HuH-7.5 (cell line): ENCODE measurements at places on chromosomes 16 and 17.
A peak's percentile ranks its signal among the peaks of the same experiment; 100 is the strongest.

DNA sequence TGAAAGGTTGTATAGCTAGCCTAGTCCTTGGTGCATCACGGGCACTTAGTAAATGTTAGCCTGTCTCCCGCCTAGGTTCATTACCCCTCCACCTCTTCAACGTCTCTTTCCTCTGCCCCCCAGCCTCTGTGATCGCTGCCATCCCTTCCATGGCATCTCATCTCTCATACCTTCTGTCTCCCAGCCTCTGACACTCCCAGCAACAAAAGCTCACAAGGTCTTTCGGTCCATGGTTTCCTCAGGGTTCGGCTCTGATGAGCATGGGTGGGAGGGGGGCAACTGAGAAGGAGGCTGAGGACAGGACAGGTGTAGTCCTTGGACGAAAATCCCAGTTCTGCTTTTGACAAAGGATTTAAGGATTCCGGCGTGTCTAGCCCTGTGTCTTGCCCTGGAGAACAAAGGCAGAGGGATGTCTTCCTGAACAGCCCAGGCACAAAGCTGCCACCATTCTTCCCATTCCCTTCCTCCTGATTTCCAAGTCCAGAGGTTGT is 16.7 kb downstream of the CCR7 start:
- no peak for DNase-seq

DNA sequence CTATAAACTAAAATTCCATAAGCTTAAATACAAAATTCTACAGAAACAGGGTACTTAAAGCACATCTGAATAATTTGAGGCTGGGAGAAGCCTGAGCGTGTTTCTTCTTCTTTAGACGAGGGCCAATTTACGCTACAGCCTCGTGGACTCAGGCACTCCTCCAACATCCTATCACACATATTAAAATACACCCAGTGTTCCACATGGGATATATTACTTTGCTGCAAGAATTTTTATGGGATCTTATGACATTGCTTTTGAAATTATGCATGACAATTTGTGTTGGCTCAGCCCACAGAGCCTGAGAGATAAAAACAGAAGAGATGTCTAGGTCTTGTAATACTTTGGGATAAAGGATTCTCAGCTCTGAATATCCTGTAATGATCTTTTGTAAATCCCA is 3.5 kb upstream of the TANGO6 start:
- no peak for DNase-seq

GRCh38 chr16:85535352-85536072 is 77.6 kb upstream of the GSE1 start:
- peak; percentile 97 for DNase-seq

DNA sequence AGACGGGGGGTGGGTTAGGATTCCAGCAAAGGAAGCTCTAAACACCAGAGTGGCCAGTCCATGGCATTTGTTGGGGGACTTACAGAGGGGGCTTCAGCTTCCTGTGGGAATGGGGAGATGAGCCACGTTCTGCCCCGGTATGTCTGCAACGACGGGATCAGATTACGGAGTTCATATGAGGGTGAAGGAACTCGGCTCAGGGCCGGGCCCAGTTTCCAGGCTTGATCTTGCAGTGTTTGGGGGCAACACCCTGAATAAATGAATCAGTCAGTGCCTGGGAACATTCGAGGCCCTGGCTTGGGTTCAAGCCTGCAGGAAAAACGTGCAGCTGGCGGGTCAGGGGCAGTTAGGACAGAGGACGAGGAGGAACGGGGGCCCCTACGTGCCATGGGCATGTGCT is 54.0 kb downstream of the JPH3 start:
- DNase-seq: no peak

DNA sequence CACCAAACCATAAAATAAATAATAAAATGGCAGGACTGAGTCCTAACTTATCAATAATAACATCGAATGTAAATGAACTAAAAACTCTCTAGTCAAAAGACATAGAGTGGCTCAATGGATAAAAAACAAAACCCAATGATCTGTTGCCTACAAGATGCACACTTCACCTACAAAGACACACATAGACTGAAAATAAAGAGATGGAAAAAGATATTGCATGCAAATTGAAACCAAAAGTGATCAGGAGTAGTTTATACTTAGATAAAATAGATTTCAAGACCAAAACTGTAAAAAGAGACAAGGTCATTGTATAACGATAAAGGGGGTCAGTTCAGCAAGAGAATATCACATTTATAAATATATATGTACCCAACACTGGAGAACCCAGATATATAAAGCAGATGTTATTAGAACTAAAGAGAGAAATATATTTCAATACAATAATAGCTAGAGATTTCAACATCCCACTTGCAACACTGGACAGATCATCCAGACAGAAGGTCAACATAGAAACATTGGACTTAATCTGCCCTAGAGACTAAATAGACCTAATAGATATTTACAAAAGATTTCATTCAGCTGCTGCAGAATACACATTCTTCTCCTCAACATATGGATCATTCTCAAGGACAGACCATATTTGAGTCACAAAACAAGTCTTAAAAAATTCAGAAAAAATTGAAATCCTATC is 29.8 kb downstream of the SLC47A2 start:
- no peak for DNase-seq

GRCh38 chr17:8698162-8698971 is 46.3 kb downstream of the CCDC42 start:
- DNase-seq: no peak

- peak; percentile 18 for DNase-seq
Observed at GRCh38 chr17:2335726-2336214, 487 bp downstream of the TSR1 start.

GRCh38 chr16:54116124-54116655 is 170.4 kb downstream of the IRX3 start:
- no peak for DNase-seq

DNA sequence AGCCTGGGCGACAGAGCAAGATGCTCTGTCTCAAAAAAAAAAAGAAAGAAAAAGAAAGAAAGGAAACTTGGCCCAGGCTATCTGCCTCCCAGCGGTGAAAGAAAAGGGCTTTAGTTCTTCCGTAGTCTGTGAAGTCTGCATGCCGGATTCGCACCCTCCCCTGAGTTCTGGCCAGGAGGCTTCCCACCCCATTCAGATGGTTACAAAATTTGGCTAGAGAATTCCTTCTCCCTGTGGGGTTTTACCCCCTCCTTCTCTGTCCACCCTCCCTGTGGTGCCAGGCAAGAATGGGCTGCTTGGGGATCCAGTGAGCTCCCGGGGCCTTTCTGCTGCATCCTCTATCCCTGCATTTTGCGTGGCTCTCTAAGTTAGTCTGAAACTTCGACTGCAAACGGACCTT is 37.8 kb downstream of the PAFAH1B1 start:
- DNase-seq: no peak

DNA sequence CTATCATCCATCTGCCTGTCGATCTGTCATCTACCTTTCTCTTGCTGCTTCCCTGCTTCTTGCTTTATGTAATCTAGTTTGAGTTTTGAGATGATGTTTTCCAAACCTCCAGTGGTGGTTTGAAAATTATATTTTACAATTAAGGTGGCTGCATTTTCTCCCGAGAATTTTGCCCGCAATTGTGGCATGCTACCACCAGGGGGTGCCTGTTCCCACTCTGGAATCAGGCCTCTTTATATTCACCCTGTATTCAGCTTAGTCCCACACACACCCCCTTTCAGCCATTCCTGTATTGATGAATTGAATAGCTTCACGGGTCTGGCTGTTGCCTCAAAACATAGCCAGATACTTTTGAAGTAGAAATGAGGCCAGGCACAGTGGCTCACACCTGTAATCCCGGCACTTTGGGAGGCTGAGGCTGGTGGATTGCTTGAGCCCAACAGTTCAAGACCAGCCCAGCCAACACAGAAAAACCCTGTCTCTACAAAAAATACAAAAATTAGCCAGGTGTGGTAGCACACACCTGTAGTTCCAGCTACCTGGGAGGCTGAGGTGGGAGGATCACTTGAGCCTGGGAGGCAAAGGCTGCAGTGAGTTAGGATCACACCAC is 3.2 kb downstream of the PRSS22 start:
- no peak for DNase-seq

- DNase-seq: no peak
Observed at GRCh38 chr16:84357191-84357651, 11.1 kb upstream of the ATP2C2 start.

DNA sequence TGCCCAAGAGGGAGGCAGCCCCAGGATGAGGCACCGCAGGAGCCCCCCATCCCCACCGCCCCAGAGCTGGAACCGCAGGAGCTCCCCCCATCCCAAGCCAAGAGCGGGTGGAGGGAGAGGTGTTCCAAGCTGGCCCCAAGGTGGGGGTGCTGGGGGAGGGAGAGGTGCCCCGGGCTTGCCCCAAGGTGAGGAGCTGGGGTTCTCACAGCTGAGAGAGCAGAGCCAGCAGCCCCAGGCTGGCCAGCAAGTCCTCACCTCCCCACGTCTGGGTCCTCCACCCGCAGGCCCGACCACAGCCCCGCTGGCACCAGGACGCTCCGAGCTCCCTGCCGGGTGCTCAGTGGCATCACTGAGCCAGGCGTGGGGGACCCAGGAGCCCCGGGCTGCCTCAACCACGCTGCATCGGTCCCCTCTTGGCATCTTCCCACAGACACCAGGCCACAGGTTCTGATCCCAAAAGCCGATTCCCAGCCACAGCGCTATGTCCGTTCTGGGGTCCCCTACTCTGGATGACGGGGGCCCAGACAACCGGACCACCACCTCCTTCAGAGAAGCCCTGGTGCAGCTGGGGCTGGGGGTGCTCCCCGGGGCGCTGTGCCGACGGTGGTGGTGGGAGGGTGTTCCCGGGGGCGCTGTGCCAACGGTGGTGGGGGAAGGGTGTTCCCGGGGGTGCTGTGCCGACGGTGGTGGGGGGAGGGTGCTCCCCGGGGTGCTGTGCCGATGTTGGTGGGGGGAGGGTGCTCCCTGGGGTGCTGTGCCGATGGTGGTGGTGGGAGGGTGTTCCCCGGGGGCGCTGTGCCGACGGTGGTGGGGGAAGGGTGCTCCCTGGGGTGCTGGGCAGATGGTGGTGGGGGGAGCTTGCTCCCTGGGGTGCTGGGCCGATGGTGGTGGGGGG is 15.4 kb upstream of the WDR45B start:
- no peak for DNase-seq

DNA sequence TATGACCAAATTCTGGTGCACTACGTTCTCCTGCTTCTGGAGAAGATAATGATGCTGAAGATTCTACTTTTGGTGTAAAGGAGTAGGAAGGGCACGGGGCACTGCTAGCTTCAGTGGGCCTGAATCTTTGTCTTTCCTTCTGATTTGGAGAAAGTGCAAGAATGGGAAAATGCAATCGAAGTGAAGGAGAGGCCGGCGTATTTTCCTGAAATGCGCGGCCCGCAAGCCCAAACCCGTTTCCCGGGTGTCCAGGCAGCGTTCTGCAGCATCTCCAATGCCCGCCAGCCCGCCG is 372 bp upstream of the NDE1 start:
- DNase-seq: no peak

DNA sequence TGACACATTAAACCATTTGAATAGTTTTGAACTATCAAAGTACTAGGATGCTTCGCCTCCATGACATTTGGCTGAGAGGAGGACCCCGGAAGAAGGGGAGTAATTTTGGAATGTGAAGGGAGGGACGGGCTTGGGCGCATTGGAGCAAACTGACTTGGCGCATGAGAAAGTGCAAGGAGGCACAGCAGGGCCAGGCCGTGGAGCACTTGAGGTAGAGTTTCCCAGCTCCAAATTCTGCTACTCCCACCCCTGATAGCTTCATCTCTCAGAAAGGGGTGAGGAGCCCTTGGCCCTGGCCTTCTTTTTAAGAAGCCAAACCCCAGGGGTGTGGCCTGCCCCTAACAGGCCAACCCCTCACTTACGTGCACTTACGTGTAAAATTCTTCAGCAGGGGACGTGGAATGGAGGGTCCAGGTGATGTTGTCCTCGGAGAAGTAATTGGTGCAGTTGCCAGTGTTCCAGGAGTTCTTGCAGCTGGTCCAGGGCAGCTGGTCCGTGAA is 17.7 kb downstream of the SLC6A4 start:
- no peak for DNase-seq

- DNase-seq: no peak
Observed at GRCh38 chr17:16044487-16044886, 44.9 kb downstream of the TTC19 start.

GRCh38 chr17:14157822-14158221 is 78.8 kb downstream of the CDRT15 start:
- DNase-seq: no peak

GRCh38 chr16:71536752-71537499 is 10.7 kb downstream of the CHST4 start:
- DNase-seq: no peak

DNA sequence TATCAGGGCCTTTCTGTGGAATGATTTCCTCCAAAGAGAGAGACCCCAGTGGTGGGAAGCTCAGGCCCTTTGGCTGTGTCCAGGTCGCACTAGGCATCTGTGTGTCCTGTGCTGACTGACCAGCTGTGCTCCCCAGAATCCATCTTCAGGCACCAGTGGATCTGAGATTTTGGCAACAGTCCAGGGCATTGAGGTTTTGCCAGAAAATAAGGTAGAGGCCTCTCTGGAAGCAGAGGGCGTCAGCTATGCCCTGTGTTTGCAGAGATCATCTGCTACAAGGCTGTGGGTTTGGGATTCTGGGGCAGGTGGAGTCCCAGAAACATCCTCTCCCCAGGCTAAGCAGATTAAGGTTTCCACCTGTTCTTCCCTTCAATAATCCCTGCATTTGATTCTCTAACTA is 57.5 kb upstream of the TOB1 start:
- no peak for DNase-seq

- DNase-seq: no peak
Observed at GRCh38 chr17:48604770-48605329, at the start of gene HOXB6. Gene HOXB6 (minus strand): TSS chr17:48604986. CDS start chr17:48598150, 6,836 bp downstream.

- DNase-seq: no peak
Observed at GRCh38 chr17:68603656-68604055, 2.5 kb upstream of the FAM20A start.

- DNase-seq: no peak
Observed at GRCh38 chr16:70715055-70715858, 29.4 kb upstream of the MTSS2 start.

DNA sequence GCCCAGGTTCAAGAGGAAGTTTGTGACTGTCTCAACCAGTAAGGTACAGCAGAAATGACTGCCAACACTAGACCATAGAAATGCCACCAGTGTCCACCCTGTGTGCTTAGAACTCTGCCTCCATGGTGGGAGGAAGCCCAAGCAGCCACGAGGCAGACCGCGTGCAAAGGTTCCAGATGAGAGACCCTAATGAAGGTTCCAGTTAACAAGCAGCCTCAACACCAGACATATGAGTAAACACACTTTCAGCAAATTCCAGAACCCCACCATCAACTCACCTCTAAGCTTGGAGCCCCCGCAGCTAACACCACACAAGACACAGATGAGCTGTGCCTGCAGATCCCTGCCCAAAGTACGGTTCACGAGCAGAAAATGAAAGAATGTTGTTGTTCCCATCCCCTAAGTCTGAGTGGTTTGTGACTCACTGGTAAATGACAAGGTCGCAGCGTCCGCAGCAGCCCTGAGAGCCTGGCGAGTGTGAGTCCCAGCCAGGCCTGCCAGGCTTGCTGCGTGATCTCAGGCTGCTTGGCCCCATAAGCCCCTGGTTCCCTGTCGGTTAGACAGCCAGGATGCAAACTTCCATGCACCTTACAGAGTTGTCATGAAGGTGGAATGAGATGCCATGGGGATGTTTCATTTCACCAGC is 193.7 kb downstream of the C16orf95 start:
- DNase-seq: no peak
